Panc1 (cell line): ENCODE measurements at places on chromosomes 12 and 14. TPM values are rescaled to one million over a fixed set of nuclear protein-coding genes. Genes with fewer than 3 reads are reported as not detected.

The LRRIQ1 gene
- total RNA-seq = 0.15 TPM

The RTL1 gene
- not detected for total RNA-seq

The LIMA1 gene
- 155 TPM for total RNA-seq

The CCDC198 gene
- not detected for total RNA-seq

GRCh38 chr12:100164153-100164704, 21.6 kb upstream of the BLTP3B start:
- no peak for DNase-seq

DNA sequence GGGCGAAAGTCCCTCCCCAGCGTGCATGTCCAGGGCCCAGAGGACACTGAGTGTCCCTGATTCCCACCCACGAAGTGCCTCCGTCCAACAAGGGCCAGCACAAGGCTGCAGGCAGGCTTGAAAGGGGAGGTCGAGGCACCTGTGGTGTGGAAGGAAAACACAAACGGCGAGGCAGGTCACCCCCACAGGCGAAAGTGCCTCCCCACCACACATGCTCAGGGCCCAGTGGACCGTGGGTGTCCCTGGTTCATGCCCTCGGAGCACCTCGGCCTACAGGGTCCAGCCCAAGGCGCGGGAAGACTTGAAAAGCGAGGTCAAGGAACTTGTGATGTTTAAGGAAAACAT, 370.4 kb downstream of the ALG10 start:
- no peak for DNase-seq
